ENCODE measurements at places on chromosomes 6 and 20.
A peak's percentile ranks its signal among the peaks of the same experiment; 100 is the strongest.

GRCh38 chr6:116575227-116575626 lies 3.9 kb downstream of the RWDD1 start:
- DNase-seq = no peak

DNA sequence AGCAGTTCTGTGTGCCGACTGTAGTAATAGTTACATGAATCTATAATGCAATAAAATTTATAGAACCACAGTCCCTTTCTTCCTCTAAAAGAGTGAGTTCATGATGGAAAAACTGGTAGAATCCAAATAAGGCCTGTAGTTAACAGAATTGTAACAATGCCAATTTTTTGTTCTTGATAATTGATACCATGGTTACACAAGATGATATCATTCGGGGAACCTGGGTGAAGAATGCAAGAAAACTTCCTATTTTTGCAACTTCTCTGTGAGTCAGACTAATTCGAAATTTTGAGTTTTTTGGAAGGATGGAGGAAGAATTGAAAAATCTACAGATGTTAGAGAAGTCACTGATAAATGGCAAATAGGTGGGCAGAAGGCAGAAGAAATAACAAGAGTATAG lies 381.8 kb downstream of the CDKAL1 start:
- DNase-seq = no peak

DNA sequence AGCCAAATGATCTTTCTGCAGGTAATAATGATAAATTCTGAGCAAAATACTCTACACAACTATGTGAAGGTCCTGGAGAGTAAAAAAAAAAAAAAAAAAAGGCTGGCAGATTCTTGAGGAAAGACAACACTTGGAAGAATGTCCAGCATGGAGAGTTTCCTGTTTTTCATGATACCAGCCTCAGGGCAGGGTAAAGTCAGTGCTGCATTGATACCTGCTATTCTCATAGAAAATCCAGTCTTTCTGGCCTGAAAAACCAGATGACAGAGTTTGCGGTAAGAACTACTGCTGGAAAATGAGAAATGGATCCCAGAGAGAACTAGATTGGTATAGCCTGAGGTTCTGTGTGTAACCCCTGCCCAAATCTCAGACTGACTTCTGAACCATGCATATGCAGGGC lies 89.1 kb downstream of the AFG1L start:
- DNase-seq = no peak

- DNase-seq = no peak
Observed at GRCh38 chr20:57835074-57835452, 125.2 kb upstream of the PMEPA1 start.

GRCh38 chr6:17665132-17665531 lies 41.6 kb downstream of the NUP153 start:
- DNase-seq = no peak

DNA sequence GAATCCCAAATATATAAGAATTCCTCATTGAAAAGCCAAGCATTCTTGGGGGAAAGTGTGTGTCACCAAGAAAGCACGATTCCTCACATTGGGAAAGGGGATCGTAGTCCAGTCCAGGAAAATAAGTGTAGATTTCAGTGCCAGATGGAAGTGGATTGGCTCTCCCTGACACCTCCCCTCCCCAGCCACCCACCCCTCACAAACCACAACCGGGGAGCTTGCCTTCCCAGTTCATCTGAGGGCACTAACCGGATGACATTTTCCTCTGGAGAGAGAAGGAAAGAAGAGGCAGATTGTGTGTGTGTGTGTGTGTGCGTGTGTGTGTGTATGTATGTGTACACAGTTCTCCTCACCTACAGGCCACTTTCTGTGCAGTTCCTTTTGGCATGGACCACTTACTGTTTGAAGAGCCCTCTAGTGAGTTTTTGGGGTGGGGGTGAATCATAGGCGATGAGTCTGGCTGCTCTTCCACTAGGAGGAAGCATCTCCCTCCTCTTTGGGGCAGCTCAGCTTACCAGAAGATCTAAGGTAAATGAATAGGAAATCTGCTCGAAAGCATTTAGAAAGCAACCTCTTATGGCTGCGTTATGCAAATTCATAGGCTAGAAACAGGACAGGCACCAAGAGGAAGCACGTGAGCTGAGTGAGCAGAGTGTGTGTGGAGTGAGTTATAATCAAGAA lies 20.8 kb downstream of the DAAM2 start:
- no peak for DNase-seq

- no peak for DNase-seq
Observed at GRCh38 chr6:7769702-7770101, 43.8 kb downstream of the BMP6 start.

DNA sequence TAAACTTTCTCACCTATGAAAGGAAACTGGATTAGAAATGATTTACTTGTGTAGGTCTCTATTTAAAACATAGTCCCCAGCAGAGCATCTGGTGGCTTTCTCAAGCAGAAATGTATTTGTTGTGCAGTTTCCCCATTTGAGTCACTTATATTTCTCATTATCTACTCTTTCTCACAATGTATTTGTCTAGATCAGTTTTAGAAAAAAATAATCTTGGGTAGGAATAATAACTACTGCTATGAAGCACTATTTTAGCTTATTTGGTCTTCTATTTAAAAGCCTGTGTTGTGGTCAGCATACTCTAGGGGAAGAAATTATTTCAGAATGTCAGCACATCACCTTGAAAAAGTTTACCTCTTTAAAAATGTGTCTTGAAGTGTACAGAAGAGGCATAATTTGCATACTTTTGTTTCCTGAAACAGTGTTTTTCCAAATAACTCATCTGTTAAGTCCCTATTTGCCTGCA lies 60.9 kb upstream of the PRL start:
- DNase-seq = no peak

DNA sequence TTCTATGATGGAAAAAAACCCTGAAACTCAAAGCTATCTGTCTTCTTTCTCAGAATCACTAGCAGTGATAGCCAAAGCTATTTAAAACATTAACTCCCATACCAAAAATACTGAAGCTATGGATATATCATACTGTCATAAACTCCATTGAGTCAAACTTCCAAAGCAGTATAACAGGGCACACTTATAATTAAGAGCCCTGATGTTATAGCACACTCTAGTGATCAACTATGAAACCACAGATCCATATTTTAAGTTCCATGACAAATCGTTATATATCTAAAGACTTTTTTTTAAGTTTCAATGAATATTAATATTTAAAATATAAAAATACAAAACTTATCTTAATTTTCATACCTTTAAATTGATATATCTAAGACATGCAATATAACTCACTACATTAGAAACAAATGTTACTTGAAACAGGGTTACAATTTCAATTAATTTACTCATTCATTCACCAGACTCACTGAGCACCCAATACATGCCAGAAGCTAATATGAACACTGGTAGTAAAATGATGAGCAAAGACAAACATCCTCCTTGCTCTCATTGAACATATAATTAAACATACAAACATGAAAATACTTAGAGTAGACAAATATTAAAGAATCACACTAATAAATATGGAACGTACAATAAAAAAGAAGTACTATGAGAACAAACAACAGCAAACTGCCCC lies 69.3 kb downstream of the IBTK start:
- no peak for DNase-seq

DNA sequence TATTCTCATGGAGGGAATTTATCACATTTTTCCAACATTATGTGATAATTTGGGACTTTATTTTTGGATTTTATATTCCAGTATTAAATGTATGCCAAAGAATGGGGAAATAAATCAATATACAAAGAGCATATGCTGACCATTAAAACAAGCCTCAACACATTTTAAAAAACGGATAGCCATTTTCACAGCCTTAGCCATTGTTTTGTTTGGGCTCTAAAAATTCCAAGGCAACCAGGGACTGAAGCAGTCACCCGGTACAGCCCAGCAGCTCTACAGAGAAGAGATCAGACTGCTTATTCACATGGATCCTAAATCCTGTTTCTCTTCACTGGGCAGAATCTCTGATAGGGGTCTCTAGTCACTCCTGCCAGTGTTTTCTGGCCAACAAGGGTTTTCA lies 150.2 kb upstream of the OGFRL1 start:
- DNase-seq = no peak

GRCh38 chr6:88982720-88983119 lies 19.3 kb upstream of the RNGTT start:
- no peak for DNase-seq

DNA sequence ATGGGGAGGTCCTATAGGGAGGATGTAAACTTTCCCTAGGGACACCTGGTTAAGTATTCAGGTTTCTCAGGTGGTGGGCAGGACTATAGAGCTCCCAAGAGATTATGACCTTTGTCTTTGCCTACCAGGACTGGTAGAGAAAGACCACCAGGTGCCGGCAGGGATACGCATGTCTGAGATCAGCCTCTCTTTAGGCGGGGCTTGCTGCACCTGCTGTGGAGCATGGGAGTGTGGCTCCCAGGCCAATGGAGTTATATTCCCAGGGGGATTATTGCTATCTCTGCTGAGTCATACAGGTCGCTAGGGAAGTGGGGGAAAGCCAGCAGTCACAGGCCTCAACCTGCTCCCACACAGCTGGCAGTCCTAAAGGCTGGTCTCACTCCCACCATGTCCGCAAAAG lies 280.5 kb upstream of the MMS22L start:
- no peak for DNase-seq

DNA sequence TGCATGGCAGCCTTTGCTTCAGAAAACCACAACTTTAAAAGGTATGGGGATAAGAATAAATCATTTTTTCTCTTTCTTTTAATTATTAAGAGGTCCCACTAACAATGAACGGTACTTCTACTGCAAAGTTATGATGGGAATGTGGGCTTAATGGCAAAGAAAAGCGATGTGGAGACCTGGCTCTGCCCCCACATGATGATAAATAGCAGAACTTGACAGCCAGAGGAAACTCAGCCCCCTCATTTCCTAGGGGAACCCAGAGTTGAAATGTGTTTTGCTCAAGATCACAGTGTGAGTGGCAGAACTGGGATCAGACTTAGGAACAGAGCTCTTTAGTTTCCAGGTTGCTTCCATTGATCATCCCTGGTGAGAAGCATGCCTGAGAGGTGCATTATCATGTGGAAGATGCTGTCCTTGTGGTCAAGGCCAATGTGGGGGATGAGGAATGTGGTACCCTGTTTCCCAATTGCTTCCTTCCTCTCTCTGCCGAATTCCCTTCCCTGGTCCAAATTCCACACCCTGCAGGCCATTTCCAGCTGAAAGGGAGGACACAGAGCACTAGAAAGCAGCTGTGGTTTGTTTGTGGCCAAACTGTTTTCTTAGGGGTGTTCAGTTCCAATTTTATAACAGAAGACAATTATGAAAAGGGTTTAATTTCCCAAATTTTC lies 66.0 kb downstream of the BACH2 start:
- no peak for DNase-seq

GRCh38 chr6:163984124-163984936 lies 569.8 kb downstream of the QKI start:
- DNase-seq = peak; percentile 4

- no peak for DNase-seq
Observed at GRCh38 chr20:8909596-8909995, 159.3 kb upstream of the PLCB4 start.
